ENCODE measurements at places on chromosomes 2 and 18. TPM values are rescaled to one million over a fixed set of nuclear protein-coding genes. Genes with fewer than 3 reads are reported as not detected.

The PIEZO2 gene
- total RNA-seq: not detected

The FBXO15 gene
- 3.8 TPM for total RNA-seq

The HMSD gene
- 4.4 TPM for total RNA-seq

The HOXD13 gene
- not detected for total RNA-seq

The C1QL2 gene
- not detected for total RNA-seq

The MBP gene
- total RNA-seq: 41.2 TPM

The MGAT4A gene
- total RNA-seq: 49.3 TPM

The RAD51AP2 gene
- total RNA-seq: not detected

The ERFE gene
- total RNA-seq: 0.27 TPM

The ANKRD62 gene
- total RNA-seq: not detected

The UGT1A6 gene
- not detected for total RNA-seq

The LIMS4 gene
- total RNA-seq: 0.82 TPM

The NTSR2 gene
- total RNA-seq: not detected
